ENCODE measurements at places on chromosomes 11 and 22. TPM values are rescaled to one million over a fixed set of nuclear protein-coding genes. Genes with fewer than 3 reads are reported as not detected.

SUSD2 gene
- 1.2 TPM for total RNA-seq

RPS6KA4 gene
- 158 TPM for total RNA-seq

TMA7B gene
- total RNA-seq = not detected

GLB1L2 gene
- 79.0 TPM for total RNA-seq

DNA sequence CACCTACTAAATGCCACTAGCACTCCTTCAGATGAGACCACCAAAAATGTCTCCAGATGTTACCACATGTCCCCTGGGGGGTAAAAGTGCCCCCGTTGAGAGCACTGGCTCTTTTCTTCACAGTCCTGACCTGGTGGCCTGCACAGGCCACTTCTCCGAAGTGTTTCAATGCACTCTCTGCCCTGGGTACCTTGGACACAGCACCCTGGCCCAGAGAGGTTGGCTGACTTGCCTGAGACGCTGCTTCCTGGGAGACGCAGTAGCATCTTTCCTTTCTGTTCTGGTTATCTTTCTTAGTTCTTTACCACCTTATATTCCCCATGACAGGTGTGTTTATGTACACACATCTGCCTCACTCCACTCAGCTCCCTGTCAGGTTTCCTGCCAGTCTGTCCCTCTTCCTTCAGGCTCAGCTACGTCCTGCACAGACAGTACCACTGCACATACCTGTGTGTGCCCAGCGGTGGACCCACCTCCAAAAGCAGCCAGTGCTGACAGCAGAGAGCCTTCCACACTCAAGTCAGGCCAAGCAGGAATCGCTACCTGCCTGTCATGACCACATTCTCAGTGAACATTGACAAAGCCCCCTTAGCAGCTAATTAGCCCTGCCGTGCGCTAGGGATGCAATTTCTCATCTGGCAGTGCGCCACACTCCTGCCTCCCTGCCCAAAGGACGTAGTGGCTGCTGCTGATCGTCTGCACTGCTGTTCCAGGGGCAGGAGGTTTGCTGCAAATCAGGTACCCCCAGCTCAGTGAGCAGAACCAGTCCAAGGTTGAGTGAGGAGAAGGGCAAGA is 39.0 kb downstream of the FAM83F start:
- no peak for DNase-seq

SLC22A6 gene
- not detected for total RNA-seq

SCGB2A2 gene
- not detected for total RNA-seq

- no peak for DNase-seq
These were observed 698 bp downstream of the SLC37A4 start for GRCh38 chr11:119030029-119030328.

UCP2 gene
- 76.8 TPM for total RNA-seq

PLEKHA7 gene
- total RNA-seq = 70.8 TPM

- DNase-seq = peak; percentile 27
These were observed 117.4 kb downstream of the SGSM3 start for GRCh38 chr22:40487663-40488249.

C11orf91 gene
- 0.31 TPM for total RNA-seq

DNA sequence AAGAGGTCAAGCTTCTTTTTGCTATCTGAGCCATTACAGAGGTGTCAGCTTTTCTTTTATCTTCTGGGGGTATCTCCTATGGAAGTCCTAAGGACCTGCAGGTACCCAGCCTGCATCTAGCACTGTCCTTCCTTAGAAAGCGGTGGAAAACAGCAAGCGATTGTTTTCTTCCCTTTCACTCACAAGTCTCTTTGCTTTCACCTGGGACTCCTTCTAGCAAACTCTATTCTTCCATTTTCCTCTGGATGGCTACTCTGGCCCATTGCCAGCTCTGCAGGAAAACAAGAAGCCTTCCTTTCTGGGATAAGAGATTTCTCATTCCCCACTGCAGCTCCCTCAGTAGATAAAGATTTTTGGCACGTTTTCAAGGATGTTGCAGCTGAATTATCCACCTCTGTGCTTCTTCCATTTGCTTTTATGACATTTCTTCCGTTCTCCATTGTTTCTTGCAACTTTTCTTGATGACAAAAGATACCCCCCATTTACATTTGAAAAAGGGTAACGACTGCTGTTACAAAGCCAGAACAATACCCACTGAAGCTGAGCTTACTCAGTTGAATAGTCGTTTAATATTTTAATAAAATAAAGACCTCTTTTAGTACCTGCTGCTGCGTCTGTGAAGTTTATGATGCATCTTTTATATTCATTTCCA is 40.2 kb upstream of the BDNF start:
- DNase-seq = no peak

DNA sequence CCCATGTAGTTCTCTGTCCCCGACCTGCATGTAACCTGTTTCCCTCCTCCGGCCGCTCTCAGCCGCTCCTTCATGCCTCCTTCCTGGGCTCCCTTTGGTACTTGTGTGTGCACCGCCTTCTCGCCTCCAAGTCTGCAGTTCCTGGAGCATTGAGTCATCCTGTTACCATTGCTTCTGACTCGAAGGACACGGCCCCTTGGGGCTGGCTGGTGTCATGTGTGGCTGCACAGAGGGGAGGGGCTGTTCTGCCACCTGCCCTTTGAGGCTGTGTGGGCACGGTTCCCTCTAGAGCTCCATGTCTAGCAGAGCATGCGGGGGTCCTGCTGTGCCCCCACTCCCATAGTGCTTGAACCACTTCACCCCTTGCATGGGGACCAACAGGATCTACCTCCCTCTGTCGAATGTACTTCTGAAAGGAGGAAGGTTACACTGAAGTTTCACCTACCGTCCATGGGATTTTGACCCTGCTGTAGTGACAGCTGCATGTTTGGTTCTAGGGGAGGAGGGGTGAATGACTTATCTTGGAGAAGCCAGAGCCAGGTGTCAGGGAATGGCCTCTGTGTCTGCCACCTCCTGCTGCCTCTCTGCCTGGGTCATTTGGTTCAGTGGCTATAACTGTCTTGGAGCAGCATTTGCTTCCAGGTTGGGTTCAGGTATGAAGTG is 39.6 kb downstream of the BCR start:
- peak; percentile 31 for DNase-seq

DNA sequence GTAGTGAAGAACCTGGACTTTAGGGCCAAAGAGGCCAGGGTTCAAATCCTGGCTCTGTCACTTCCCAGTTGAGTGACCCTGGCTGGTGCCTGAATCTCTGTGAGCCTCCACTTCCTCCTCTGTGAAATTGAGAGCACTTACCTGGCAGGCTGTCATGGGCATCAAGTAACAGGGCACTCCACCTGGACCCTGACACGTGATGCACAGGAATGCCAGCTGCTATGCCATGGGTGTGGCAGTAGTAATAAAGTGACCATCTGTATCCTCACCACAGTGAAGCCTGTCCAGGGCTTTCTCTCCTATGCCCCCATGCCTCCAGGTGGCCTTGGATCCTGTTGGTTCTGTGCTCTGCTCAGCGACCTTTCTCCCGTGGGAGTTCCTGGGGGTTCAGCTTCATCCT is 29.8 kb upstream of the PPP6R3 start:
- peak; percentile 50 for DNase-seq

- DNase-seq = no peak
These were observed 205.8 kb upstream of the PDGFD start for GRCh38 chr11:104369761-104370160.

GRCh38 chr22:44728761-44729324 is 23.5 kb upstream of the ARHGAP8 start:
- no peak for DNase-seq

DNA sequence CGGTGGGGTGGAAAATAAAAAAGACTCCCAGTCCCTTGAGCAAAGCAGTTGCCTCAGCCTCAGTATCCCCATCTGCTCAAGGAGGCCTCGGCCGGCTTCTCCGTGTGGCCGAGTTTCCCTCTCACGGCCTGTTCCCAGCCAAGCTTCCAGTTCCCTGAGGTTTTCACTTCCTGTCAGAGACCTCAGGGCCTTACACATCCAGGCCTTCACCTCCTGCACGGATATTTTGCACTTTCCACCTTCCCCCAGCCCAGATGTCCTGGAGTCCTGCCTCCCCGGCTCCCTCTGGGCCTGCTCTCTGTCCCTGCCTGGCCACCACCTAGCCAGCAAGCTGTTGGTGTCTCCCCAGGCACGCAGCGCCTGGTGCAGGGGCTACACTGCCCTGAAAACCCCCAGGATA is 41.1 kb upstream of the CD82 start:
- no peak for DNase-seq

DNA sequence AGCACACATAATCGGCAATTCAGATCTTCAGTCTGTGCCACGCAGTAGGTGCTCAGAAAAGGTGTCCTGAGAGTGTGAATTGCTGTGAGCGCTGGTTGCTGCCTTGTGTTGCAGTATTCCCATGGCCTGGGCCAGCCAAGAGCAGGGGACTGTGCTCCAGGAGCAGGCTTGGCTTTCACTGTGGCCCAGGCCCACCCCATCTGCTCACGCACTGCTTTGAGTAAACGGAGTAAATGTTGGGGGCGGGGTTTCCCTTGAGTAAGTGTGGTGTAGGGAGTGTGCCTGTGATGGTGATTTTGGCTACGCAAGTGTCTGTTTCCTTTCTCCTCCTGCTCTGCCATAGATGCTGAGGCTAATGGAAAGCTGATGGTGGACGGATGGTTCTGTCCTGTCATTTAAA is 2.3 kb downstream of the CTTN start:
- no peak for DNase-seq

DNA sequence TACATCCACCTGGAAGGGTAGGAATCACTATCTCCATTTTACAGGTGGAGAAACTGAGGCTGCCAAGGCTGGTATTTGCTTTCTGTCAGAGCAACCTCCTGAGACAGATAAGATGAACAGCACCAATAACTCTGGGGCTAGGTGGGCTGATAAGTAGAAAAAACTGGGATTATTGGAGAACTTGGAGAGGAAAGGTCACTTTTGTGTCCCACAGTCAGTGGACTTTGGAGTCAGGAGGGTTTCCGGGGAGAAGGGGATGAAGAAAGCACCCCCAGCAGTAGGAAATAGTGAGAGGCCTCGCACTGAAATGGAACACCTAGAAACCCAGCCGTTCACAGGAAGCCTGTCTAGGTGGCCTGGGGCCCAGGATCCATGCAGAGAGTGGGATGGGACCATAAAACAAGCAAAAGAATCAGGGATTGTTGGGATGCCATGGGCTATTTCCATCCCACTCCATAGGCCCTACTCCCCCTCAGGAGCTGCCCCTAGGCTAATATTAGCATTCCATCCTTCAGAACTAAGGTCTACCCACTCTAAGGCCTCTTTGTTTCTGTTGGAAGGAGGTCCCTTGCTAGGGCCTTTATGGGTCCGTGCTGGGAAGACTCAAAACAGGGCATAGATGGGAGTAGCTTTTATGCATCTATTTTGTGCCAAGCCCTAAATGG is 31.0 kb upstream of the FCHSD2 start:
- DNase-seq = no peak

DNA sequence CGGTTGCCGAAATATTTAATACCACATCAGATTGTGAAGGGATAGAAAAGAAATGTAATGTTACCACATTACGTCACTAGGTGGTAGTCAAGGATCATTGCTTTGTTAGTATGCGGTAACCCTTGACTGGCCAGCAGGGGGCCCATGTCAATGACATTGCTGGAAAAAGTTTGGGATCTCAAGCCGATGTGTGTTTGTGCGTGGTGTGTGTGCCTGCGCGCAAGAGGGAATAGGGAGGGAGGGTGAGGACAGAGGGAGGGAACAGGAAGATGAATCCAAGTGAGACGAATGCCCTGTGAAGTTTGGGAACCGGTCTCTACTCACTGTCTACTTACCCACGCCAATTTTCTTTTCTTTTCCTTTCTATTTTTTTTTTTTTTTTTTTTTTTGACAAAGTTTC is 10.7 kb upstream of the MRGPRX2 start:
- peak; percentile 95 for DNase-seq

- DNase-seq = no peak
These were observed 160.0 kb downstream of the FCHSD2 start for GRCh38 chr11:72981971-72982685.

SEPTIN3 gene
- not detected for total RNA-seq

LRRC56 gene
- 10.0 TPM for total RNA-seq

RAB38 gene
- total RNA-seq = not detected

- no peak for DNase-seq
These were observed 44.5 kb downstream of the FEZ1 start for GRCh38 chr11:125451400-125452124.

- DNase-seq = peak; percentile 60
These were observed at the start of gene PRR5 for GRCh38 chr22:44701824-44702478. Gene PRR5 (plus strand): TSS chr22:44702204. CDS start chr22:44702475, 271 bp downstream.

XRRA1 gene
- total RNA-seq = 3.8 TPM

- no peak for DNase-seq
These were observed 44.0 kb downstream of the TP53I11 start for GRCh38 chr11:44906649-44907048.

DNA sequence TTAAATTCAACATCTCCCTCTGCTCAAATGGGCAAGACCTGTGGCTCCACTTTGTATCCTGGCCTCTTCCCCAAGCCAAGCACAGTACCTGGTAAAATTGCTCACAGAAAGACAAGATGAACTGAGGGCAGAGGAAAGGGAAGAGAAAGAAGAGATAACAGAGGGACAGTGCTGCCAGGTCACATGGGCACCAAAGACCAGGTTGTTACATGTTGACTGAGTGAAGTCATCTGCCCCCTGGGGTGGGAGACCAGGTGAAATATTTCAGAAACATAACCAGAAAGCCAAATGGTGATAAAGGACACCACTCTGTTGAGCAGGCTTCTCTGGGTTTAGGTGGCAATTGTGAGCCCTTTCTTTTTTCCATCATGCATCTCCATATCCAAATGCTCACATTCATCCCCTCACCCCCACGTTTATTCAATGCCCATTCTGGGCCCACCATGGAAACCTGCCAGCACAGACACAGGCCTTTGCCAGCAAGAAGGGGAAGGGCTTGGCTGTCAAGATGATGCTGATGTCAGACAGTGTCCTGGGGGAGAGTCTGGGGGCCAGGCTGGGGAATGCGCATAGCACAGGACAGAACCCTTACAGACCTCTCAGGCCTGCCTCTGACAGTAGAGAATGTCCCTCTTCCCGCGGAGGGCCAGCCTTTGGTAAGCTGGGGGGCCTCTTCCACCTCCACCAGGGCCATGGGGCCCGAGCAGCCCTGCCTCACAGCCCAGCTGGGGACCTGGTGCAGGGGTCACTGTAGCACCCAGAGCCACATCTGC is 51.6 kb downstream of the DGCR2 start:
- DNase-seq = no peak

Data from HT-29 (cell line).